Epithelial cell of alveolus of lung (primary cell): ENCODE measurements at places on chromosomes 6 and 20. TPM values are rescaled to one million over a fixed set of nuclear protein-coding genes. Genes with fewer than 3 reads are reported as not detected.

OPN5 gene
- total RNA-seq: not detected in 2 replicates

TBC1D22B gene
- 9.3 and 9.4 TPM in 2 replicates for total RNA-seq

SRC gene
- 13.1 and 44.4 TPM in 2 replicates for total RNA-seq

PLCB1 gene
- total RNA-seq: 4.9 and 7.0 TPM in 2 replicates

HSPA12B gene
- total RNA-seq: 0.13 and 0.88 TPM in 2 replicates

RIPPLY2 gene
- total RNA-seq: not detected in 2 replicates

LGSN gene
- not detected in 2 replicates for total RNA-seq

COL11A2 gene
- 0.16 TPM in 1 of 2 replicates, not detected in the other for total RNA-seq

SNAP25 gene
- total RNA-seq: 6.6 and 28.2 TPM in 2 replicates

SLC22A2 gene
- not detected in 2 replicates for total RNA-seq

HEBP2 gene
- total RNA-seq: 52.6 and 70.2 TPM in 2 replicates

ELOVL2 gene
- 0.16 and 2.1 TPM in 2 replicates for total RNA-seq

COL12A1 gene
- total RNA-seq: 110 and 455 TPM in 2 replicates

TSPYL1 gene
- 48.4 and 57.9 TPM in 2 replicates for total RNA-seq

CD109 gene
- 14.1 and 34.9 TPM in 2 replicates for total RNA-seq

NRSN1 gene
- total RNA-seq: not detected in 2 replicates

RSPO4 gene
- not detected in 2 replicates for total RNA-seq

WFDC9 gene
- not detected in 2 replicates for total RNA-seq

HLA-DRB5 gene
- total RNA-seq: not detected in 2 replicates

HLA-DQB1 gene
- 0.13 and 0.32 TPM in 2 replicates for total RNA-seq
